ENCODE measurements at places on chromosomes 1 and 21.

DNA sequence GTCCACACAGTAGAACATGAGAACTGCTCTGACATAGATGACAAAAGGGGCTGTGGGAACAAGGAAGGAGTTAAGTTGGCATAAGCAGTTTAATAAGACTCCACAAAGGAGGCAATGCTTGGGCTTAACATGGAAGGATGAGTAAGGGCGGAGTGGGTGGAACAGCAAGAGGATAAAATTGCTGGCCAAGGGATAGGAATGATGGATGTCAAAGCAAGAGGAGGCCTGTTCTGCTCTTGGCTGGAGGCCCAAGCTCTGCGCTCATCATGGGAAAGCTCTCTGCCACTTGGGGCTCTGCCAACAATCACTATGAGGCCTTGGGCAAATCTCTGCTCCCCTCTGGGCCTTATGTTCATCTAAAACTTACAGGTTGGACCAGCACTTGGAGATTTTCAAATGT, 98.3 kb upstream of the CAMK1G start:
- DNase-seq: no peak

- no peak for DNase-seq
Observed at GRCh38 chr21:43816611-43817071, 27.3 kb downstream of the RRP1 start.

- peak; percentile 7 for DNase-seq
Observed at GRCh38 chr1:210132582-210132981, 100.0 kb upstream of the SERTAD4 start.

GRCh38 chr1:56824938-56825337, 5.7 kb upstream of the FYB2 start:
- DNase-seq: no peak

DNA sequence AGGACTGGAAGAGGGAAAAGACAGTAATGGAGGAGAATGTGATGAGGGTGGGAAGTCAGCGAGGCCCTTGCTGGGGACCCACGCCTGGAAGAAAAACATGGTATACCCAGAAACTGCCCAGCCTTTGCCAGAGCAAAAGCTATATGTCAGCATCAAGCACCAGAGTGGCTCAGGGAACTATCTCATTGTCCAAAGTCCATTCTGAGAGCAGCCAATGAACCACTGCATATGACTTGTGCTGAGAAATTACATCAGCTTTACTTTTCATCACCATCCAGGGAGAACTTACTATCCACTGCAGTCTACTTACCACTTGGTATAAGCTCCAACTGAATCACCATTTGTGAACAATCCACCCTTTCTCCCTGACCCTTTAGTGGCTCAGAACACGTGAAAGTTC, 148.1 kb downstream of the TTLL7 start:
- peak; percentile 69 for DNase-seq

DNA sequence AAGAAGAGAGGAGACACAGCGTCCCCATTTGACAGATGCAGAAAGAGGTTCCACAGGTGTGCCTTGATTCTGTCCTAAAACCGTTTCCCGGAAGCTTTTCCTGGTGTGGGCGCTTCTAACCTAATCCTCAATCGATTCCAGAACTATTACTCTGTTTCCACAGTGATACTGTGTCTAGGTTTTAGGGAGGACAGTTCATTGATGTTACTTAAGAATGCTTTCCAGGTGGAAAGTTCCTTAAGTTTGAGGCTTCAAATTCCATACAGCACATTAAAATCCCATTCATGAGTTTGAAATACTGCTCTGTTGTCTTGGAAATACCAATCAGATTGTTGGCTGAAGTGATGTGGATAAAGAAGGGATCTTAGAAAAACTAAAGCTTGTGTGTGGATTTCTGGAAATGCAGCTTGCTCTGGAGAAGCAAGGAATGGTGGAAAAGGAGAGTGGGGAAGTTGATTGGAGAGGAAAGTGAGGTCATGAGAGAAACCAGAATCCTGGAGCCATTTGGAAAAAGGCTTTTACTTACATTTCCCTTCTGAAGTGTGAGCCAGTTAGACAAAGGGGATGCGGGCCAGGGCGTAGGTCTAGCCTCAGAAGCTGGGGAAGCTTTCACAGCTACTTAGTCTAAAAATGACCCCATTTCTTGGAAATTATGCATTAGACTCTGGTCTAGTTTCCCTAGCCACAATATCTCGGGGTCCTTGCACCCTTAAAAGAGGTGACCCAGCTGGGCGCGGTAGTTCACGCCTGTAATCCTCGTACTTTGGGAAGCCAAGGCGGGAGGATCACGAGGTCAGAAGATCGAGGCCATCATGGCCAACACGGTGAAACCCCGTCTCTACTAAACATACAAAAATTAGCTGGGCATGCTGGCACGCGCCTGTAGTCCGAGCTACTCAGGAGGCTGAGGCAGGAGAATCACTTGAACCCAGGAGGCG, 6.7 kb downstream of the ELF3 start:
- no peak for DNase-seq

DNA sequence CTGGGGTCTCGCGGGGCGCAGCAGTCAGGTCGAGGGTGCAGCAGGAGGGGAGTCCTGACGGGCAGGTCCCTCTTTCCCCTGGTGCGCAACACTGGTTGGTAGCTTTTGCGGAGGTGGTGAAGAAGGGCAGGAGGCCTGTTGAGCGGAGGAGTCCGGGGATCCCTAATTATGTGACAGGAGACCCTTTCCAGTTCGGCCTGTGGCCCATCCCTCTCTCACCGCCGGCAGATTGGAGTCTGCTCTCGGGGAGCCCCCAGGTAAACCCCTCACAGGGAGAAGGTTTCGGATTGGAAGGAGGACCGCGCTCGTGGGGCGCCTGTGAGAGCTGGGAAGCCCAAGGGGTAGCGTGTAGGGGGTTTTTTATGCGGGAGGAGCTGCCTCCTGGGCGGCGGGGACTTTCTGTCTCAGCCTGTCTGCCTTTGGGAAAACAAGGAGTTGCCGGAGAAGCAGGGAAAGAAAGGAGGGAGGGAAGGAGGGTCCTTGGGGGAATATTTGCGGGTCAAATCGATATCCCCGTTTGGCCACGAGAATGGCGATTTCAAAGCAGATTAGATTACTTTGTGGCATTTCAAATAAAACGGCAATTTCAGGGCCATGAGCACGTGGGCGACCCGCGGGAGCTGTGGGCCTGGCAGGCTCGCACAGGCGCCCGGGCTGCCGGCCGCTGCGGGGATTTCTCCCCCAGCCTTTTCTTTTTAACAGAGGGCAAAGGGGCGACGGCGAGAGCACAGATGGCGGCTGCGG, 9.5 kb downstream of the SIM2 start:
- DNase-seq: no peak

DNA sequence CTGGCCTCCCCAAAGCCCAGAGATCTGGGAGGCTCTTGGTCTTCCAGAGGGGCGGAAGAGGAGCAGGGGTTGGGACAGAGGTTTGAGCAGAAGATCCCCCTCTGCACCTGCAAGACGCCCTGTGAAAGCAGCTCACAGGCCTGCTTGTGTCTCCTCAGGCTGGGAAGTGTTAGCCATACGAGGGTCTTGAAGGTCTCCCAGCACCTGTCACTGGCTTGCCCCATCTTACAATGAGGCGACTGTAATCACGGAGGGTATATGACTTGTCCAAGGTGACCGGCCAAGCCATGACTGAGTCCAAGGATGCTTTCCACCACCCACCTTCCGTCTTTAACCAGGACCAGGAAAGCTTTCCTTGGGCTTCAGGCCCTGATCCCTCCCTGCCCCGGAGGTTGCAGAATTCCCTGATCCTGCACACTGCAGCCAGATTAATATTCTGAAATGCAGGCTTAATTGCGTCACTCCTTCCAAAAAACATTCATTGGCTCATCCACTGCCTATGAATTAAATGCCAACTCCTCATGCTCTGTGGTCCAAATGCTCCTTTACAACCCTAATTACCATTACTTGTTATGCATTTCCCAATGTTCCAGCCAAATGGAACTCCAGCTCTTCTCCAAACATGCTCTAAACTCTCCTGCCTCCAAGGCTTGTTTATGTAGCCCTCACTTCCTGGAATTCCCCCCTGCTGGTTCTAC, 64.0 kb downstream of the DDX20 start:
- DNase-seq: no peak
